Panc1 (cell line): ENCODE measurements at places on chromosomes 4 and X. TPM values are rescaled to one million over a fixed set of nuclear protein-coding genes. Genes with fewer than 3 reads are reported as not detected.

The FABP2 gene
- not detected for total RNA-seq

The RAP2C gene
- total RNA-seq, result 36.2 TPM

The UGT2B15 gene
- total RNA-seq, result 0.13 TPM

The CDS1 gene
- total RNA-seq, result 16.1 TPM

The MAGT1 gene
- 60.0 TPM for total RNA-seq

The SMARCAD1 gene
- total RNA-seq, result 20.7 TPM

The DGKK gene
- not detected for total RNA-seq

The AGA gene
- 15.4 TPM for total RNA-seq

The ETFDH gene
- total RNA-seq, result 23.7 TPM

- no peaks in the 10 kb centered on the region for H3K36me3 ChIP-seq
- H3K27me3 ChIP-seq, result no peaks in the 10 kb centered on the region
- H3K27ac ChIP-seq, result no peak overlapping the region
- DNase-seq, result no peak
Observed at GRCh38 chr4:22988526-22988925, 295.8 kb downstream of the GBA3 start.

- no peaks in the 10 kb centered on the region for H3K4me1 ChIP-seq
- no peaks in the 10 kb centered on the region for H3K27me3 ChIP-seq
- H3K36me3 ChIP-seq, result no peaks in the 10 kb centered on the region
Observed at GRCh38 chr4:160877087-160877790, 1286.6 kb downstream of the FSTL5 start.

- H3K36me3 ChIP-seq, result no peaks in the 10 kb centered on the region
- H3K27me3 ChIP-seq, result no peaks in the 10 kb centered on the region
- H3K4me1 ChIP-seq, result no peaks in the 10 kb centered on the region
- no peak overlapping the region for H3K27ac ChIP-seq
- H3K4me3 ChIP-seq, result no peak overlapping the region
- DNase-seq, result no peak
Observed at GRCh38 chr4:107801766-107802211, 22.9 kb upstream of the SGMS2 start.

- no peaks in the 10 kb centered on the region for H3K36me3 ChIP-seq
- no peak for DNase-seq
- H3K4me3 ChIP-seq, result no peak overlapping the region
- no peak overlapping the region for H3K27ac ChIP-seq
- H3K4me1 ChIP-seq, result no peaks in the 10 kb centered on the region
- H3K27me3 ChIP-seq, result no peaks in the 10 kb centered on the region
Observed at GRCh38 chrX:13266641-13267345, 53.1 kb downstream of the ATXN3L start.

DNA sequence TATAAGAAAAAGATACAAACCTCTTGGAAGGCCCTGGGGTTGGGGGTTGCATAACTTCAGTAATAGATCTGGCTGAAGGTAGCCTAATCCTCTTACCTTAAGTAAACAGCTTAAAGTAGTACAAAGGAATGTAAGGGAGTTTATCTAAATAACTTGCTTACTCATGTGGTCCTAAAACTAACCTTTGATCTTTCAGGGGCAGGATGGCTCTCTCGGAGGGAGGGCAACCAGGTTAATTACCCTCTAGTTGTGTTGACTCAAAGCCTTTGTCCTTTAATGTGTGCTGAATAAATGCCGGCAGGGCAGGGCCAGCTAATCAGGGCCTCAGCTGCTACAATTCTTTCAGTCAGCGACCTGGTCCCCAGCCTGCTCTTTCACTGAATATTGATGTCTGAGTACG lies 822.0 kb upstream of the SLIT2 start:
- no peaks in the 10 kb centered on the region for H3K4me1 ChIP-seq
- H3K36me3 ChIP-seq, result no peaks in the 10 kb centered on the region
- H3K27me3 ChIP-seq, result no peaks in the 10 kb centered on the region

DNA sequence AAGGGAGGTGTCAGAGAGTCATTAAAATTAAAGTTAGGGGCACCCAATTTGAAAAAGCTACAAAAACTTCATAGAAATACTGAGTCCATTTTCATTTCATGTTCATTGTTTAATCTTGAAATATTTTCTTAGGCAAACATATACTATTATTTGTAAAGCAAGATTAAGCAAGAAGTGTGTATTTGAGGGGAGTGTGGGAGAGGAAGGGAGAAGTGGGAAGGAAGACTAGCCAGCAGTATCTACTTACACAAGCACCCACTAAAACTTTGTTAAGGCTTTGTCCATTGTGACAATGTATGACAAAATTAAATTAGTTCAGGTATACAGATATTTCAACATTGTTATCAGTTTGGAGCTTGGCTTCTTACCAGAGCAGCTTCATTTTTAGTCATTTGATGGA lies 222.9 kb downstream of the ARHGAP24 start:
- no peak overlapping the region for H3K4me3 ChIP-seq
- no peak for DNase-seq
- no peaks in the 10 kb centered on the region for H3K27me3 ChIP-seq
- H3K36me3 ChIP-seq, result no peaks in the 10 kb centered on the region; the same call in 1 of the 2 replicates
- no peak overlapping the region for H3K27ac ChIP-seq

- no peak for DNase-seq
- no peaks in the 10 kb centered on the region for H3K36me3 ChIP-seq
- no peaks in the 10 kb centered on the region for H3K27me3 ChIP-seq
- no peak overlapping the region for H3K27ac ChIP-seq
- H3K4me1 ChIP-seq, result no peaks in the 10 kb centered on the region
Observed at GRCh38 chr4:178387756-178388155, 945.5 kb upstream of the AGA start.

DNA sequence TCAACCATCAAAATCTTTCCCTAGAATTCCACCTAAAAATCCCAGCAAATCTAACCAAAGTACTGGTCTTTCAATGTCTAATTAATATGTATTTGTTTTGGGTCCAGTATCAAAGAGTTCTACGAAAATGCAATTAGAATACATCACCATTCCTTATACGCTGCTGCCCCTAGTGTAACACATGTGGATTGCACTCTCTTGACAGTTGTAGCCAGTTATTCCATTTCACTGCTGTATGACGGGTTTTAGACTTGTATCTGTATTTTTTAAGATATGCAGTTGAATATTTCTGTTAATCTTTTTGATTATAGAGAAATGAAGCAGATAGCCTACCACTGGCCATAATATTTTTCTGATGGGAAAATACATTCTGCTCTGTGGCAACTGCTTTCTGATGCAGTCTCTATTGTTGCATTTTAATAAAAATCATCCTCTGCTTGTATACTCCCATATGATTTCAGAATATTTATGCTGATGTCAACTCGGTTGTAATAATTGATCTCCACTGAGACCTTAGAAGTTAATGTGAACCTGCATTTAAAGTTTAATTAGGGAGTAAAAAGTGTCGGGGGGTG lies 17.1 kb upstream of the PAGE2B start:
- H3K27me3 ChIP-seq, result no peaks in the 10 kb centered on the region; the same call in 1 of the 2 replicates
- no peak overlapping the region for H3K27ac ChIP-seq
- H3K4me1 ChIP-seq, result no peaks in the 10 kb centered on the region
- H3K4me3 ChIP-seq, result no peak overlapping the region

DNA sequence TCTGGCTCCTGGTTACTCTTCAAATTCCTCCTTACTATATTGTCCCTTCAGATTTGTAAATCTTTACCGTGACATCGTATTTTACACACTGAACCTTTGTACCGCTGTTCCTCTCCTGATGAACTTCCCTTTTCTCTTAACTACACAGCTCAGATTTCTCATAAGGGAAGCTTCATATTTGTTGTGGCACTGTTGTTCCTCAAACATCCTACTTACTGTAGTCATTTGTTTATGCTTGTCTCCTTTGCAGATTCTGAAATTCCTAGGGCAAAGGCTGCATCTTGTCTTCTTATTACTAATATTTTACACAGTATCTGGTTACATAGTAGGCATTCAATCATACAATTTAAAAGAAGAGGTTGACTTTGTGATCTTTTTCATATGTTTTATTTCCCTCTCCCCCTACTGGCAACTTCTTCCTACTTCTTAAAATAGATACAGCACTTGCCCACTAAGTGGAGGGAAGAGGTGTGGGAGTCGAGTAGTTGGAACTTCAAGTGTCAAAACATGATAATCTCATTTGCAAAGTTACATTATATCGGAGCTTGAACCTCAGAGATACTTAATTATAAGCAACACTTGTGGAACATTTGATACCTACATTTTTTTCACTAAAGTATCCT lies 50.0 kb downstream of the TET2 start:
- H3K36me3 ChIP-seq, result no peaks in the 10 kb centered on the region
- H3K27ac ChIP-seq, result no peak overlapping the region
- no peak overlapping the region for H3K4me3 ChIP-seq
- H3K4me1 ChIP-seq, result no peaks in the 10 kb centered on the region; the same call in 1 of the 2 replicates
- H3K27me3 ChIP-seq, result no peaks in the 10 kb centered on the region
- no peak for DNase-seq

- H3K4me1 ChIP-seq, result no peaks in the 10 kb centered on the region
- no peaks in the 10 kb centered on the region for H3K27me3 ChIP-seq
- no peak overlapping the region for H3K27ac ChIP-seq
- no peak overlapping the region for H3K4me3 ChIP-seq
Observed at GRCh38 chr4:164615964-164616363, 138.0 kb upstream of the SMIM31 start.

DNA sequence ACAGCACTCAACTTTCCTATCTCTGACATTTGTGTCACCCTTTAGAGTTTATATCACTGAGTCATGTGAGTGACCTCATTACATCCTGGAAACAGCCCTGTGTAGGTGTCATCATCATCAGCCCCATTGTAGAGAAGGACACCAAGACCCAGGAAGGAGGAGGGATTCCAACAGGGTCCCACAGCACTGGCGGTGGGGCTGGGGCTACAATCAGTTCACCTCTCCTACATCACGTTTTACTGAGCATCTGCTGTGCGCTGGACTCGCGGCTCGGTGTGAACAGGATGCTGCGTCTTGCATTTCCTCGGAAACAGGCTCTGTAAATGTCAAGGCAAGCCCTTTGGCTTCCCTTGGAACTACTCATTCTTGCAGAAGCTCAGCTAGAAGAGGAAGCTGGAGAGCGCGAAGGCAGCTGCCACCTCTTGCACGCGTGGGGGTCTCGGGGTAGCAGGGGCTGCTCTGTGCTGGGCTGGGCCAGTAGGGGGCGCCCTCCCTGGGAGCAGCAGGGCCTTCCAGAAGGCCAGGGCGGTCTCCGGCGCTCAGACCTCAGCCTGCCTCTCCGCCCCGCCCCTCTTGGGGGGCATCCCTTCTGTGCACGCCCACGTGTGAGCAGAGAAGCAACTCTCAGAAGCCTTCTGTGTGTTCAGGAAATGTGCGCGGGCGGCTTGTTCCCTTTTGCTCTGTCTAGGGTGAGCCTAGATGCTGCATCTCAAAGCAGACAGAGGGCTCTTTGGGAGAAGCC lies 29.0 kb downstream of the REELD1 start:
- H3K27me3 ChIP-seq, result no peaks in the 10 kb centered on the region
- no peaks in the 10 kb centered on the region for H3K4me1 ChIP-seq
- H3K27ac ChIP-seq, result no peak overlapping the region

GRCh38 chrX:23844502-23845138 lies 61.6 kb downstream of the SAT1 start:
- no peak for DNase-seq
- H3K36me3 ChIP-seq, result no peaks in the 10 kb centered on the region
- no peaks in the 10 kb centered on the region for H3K27me3 ChIP-seq
- peak overlapping the region; percentile 48 for H3K27ac ChIP-seq
- peaks cover 19% of the 10 kb centered on the region for H3K4me1 ChIP-seq

DNA sequence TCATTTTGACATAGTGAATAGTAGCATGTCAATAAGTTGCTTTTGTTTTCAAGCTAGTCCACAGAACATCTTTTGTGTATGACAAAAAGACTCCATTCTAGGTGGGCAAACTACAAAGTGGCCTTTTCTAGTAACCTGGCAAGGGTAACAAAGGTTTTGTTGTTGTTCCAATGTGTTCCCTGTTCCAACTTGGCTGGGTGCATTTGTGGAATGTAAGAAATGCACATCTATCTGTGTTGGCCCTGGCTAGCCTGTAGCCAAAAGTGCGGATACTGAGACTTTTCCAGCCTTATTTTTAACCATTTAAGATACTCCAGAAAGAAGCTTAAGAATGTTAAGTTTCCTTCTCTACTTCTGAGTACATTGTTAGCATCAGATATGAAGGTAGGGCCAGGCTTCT lies 118.7 kb upstream of the CHRDL1 start:
- H3K27me3 ChIP-seq, result no peaks in the 10 kb centered on the region
- no peak overlapping the region for H3K27ac ChIP-seq
- no peak for DNase-seq
- H3K36me3 ChIP-seq, result no peaks in the 10 kb centered on the region
- no peak overlapping the region for H3K4me3 ChIP-seq

- no peak overlapping the region for H3K4me3 ChIP-seq
- no peak overlapping the region for H3K27ac ChIP-seq
- H3K36me3 ChIP-seq, result no peaks in the 10 kb centered on the region
- no peaks in the 10 kb centered on the region for H3K27me3 ChIP-seq
Observed at GRCh38 chrX:69139516-69139915, 25.7 kb downstream of the PJA1 start.

DNA sequence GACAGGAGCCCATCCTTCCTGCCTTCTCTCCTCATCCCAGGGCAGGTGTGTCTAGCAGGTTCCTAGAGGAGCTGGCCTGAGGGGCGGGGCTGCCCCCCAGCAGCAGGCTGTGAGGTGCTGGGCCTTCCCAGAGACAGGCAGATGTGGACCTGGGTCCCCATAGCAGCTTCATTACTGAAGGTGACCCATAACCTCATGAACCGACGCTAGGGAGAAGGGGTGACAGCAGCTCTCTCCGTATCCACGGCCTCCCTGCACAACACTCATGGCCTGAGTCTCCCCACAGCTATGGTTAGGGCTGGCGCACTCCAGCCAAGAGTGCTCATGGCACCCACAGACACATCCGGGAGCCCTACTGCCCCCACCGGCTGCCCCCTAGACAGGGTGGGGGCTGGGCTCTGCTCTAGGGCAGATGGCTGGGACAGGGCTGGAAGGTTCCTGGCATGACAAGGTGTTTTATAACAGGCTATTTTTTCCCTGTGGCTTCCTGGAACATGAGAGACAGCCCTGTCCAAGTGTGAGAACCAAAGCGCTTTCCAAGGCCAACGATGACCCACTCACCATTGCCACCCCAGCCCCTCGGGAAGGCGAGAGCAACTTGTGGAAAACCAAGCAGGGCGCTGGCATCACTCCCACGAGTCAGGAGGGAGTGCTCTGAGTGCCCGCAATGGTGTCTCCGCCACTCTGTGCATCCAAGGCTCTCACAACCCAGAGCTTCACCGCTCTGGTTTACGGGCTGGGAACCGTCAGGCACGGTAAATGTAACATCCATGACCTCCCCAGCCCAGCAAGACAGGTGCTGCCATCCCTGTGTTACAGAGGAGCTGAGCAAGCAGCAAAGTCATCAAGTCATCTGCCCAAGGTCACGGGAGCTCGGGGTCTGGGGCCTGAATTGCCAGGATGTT lies 59.8 kb downstream of the ACOX3 start:
- H3K27ac ChIP-seq, result no peak overlapping the region
- no peaks in the 10 kb centered on the region for H3K4me1 ChIP-seq
- H3K27me3 ChIP-seq, result no peaks in the 10 kb centered on the region
- no peaks in the 10 kb centered on the region for H3K36me3 ChIP-seq
- no peak for DNase-seq

GRCh38 chr4:156390599-156391324 lies 437.1 kb upstream of the CTSO start:
- H3K4me1 ChIP-seq, result no peaks in the 10 kb centered on the region
- H3K27ac ChIP-seq, result no peak overlapping the region
- DNase-seq, result no peak
- no peaks in the 10 kb centered on the region for H3K27me3 ChIP-seq

GRCh38 chr4:38560768-38561558 lies 103.0 kb upstream of the KLF3 start:
- no peaks in the 10 kb centered on the region for H3K27me3 ChIP-seq
- no peaks in the 10 kb centered on the region for H3K36me3 ChIP-seq
- no peak overlapping the region for H3K27ac ChIP-seq
- H3K4me3 ChIP-seq, result no peak overlapping the region
- H3K4me1 ChIP-seq, result no peaks in the 10 kb centered on the region
- no peak for DNase-seq

GRCh38 chr4:57672846-57673433 lies 562.8 kb upstream of the IGFBP7 start:
- no peak for DNase-seq
- no peaks in the 10 kb centered on the region for H3K27me3 ChIP-seq
- H3K4me3 ChIP-seq, result no peak overlapping the region
